ENCODE measurements at places on chromosomes 12 and 14.
A peak's percentile ranks its signal among the peaks of the same experiment; 100 is the strongest.

GRCh38 chr14:48792376-48793024 lies 793.7 kb downstream of the RPS29 start:
- no peak for DNase-seq

GRCh38 chr14:33347796-33348195 lies 409.1 kb downstream of the NPAS3 start:
- no peak for DNase-seq

GRCh38 chr12:56300644-56301464 lies 724 bp upstream of the CS start:
- DNase-seq = no peak

GRCh38 chr12:49763006-49763591 lies 21.7 kb downstream of the TMBIM6 start:
- DNase-seq = peak; percentile 51

DNA sequence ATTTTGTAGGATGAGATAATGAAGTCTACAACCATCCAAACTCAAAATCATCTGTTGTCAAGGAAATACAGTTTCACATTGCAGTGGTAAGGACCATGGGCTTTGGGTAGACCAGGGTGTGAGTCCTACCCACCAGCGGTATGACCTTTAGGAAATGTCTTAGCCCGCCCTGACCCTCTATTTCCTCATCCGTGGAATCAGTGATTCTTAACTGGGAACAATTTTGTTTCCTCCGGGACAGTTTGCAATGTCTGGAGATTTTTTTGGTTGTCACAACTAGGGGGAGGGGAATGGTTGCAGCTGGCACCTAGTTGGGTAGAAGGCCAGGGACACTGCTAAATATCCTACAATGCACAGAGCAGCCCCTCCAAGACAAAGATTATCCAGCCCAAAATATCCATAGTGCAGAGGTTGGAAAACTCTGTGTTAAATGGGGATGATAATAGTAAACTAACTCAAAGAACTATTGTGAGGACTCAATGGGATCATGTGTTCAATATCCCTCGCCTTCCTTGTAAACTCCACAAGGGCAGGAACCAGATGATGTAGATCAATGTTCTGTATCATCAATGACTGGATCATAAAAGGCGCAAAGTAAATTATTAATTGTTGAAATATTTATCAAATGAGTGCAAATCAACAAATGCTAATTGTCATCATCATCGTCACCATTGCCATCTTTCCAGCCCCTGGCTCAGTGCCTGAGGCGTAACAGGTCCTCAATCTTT lies 15.7 kb upstream of the IFT81 start:
- no peak for DNase-seq

GRCh38 chr12:124347805-124348658 lies 53.1 kb downstream of the RFLNA start:
- no peak for DNase-seq

GRCh38 chr12:26555139-26555538 lies 277.9 kb downstream of the ITPR2 start:
- no peak for DNase-seq

- DNase-seq = no peak
These were observed 44.0 kb downstream of the SMUG1 start for GRCh38 chr12:54144738-54145137.

DNA sequence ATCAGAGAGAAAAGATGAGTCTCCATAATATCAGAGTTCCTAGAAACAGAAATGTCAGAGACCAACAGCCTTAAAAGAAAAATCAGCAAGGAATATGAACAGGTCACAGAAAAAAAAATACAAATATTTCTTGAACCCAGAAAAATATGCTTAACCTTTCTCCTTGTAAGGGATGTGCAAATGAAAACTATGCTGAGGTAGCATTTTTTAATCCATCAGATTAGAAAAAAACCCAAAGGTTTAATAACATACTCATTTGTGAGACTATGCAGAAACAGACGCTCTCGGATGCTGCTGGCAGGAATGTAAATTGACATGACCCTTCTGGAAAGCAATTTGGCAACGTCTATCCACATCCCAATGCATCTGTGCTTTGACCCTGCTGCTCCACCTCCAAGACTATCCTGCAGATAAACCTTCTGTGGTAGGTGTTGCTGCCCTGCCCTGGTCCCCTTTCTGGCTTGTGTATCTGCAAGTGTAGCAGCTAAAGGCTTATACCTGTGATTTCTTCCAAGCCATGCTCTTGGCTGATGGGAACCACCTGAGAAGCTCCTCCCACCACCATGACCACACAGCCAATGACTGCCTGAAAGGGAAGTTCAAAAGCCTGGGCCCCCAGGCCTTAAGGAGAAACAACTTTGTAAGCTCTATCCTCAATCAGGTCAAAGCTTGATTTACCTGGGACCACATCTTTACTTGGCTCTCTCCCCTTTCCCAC lies 49.4 kb downstream of the LTBP2 start:
- no peak for DNase-seq

All from D721Med (cell line).